ENCODE measurements at places on chromosomes 4 and X.

- DNase-seq = no peak
Observed at GRCh38 chr4:42965326-42965725, 72.8 kb downstream of the GRXCR1 start.

GRCh38 chrX:25015486-25016360 lies at the start of gene ARX:
Gene ARX, minus strand, starts transcription at chrX:25015965. Its CDS starts 228 bp downstream, at chrX:25015737.
- peak; percentile 62 for DNase-seq

- DNase-seq = no peak
Observed at GRCh38 chr4:2395584-2395983, 22.9 kb downstream of the ZFYVE28 start.

GRCh38 chr4:169803413-169803812 lies 45.7 kb upstream of the HPF1 start:
- no peak for DNase-seq

- DNase-seq = no peak
Observed at GRCh38 chrX:25976683-25977310, 161.3 kb upstream of the MAGEB18 start.

DNA sequence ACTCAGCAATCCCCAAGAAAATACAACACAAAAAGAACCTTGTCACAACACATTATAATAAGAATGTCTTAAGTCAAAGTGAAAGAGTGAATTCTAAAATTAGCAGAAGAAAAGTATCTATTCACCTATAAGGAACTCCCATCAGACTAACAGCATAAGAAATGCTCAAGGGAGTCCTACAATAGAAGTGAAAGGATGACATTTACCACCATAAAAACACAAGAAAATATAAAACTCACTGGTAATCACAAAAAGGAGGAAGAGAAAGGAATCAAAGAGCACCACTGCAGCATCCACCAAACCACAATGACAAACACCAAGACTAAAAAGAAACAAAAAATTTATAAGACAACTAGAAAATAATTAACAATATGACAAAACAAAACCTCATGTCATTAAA lies 257.0 kb upstream of the AGTR2 start:
- DNase-seq = no peak

DNA sequence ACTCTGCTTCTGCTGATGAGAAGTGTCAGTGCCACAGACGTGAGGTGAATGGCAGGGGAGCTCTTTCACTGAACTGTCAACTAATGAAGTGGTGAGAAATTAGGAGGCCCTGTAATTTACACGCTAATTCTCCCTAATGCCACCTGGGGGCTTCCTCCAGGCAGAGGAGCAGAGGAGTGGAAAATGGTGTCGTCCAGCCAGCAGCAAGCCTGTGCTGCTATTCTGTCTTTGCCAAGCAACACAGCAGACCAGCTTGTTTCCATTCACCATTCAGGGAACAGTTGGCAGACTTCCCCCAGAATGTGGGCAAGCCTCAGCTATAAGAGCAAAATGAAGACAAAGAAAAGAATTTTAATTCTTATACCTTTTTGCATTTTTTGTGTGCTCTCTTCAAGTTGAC lies 245.2 kb upstream of the TET2 start:
- DNase-seq = no peak
